ENCODE measurements at places on chromosomes 2 and 18. TPM values are rescaled to one million over a fixed set of nuclear protein-coding genes. Genes with fewer than 3 reads are reported as not detected.

- ATAC-seq: no peak
Measured at GRCh38 chr2:239926587-239927232, 98.4 kb downstream of the NDUFA10 start.

GRCh38 chr18:38198956-38199355 is 633.4 kb upstream of the CELF4 start:
- ATAC-seq: no peak

DNA sequence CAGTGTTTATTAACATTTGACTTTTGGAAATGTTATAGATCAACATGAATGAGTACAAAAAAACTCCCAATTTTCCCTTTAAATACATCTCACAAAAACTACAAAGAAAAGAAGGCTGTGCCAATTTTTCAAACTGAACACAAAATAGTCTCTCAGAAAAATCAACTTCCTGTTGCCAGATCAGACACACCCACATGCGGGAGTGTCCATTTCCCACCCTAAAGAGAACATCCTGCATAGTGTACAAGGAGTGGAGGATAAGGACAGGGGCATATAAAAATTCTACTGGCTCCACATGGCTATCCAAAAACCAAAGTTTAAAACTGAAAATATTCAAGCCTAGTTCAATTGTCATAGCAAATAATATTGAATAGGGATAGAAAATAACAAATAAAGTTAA is 165.3 kb downstream of the ATAD2B start:
- no peak for ATAC-seq

GRCh38 chr2:201180010-201180409 is 2.9 kb upstream of the CASP10 start:
- no peak for ATAC-seq

Gene SPC25
- 12.1 TPM for total RNA-seq

Gene CHRND
- total RNA-seq: 0.29 TPM

- ATAC-seq: no peak
Measured at GRCh38 chr2:7881063-7881462, 800.8 kb upstream of the ID2 start.

DNA sequence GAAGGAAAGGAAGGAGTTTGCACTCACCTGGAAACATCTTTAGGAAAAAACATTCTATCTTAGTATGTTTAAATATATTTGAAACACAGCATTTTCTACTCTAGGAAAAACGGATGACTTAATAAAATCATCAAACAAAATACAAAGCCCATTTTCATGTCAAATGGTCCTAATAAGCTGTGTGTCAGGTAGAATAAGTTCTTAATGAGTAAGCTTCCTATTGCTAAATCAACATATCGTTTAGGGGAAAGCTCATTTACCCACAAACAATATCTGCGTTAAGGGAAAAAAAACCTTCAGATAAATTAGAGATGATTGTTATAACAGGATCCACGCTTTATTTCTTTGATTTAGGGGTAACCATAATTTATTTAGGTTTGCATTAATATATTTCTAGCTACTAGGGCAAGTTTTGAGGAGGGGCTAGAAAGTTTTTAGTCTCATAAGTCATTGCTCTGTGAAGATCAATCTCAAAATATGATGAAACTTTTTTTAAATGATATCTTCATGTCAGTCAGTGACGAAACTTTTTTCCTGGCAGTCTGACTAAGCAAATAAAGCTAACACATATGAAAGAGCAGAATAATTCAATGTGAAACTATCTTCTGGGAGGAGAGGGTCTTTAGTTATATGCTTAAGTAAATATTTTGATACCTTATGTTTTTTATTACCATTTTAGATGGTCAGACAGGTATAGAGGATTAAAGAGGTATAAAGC is 147.1 kb downstream of the WDSUB1 start:
- no peak for ATAC-seq

DNA sequence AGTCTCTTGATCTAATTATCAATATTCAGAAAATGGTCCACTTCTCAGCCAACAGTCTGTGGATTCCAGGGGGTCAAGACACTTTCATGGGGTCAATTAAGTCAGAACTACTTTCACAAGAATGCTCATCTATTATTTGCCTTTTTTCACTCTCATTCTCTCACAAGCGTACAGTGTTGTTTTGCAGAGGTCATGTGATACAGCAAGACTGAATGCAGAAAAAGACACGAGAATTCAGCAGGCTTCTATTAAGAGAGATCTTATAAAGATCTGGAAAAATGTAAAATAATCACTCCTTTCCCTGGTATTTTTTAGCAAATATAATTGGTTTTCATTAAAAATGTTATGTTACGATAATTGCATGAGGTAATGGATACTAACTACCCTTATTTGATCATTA is 8.7 kb downstream of the RPRD1A start:
- no peak for ATAC-seq

DNA sequence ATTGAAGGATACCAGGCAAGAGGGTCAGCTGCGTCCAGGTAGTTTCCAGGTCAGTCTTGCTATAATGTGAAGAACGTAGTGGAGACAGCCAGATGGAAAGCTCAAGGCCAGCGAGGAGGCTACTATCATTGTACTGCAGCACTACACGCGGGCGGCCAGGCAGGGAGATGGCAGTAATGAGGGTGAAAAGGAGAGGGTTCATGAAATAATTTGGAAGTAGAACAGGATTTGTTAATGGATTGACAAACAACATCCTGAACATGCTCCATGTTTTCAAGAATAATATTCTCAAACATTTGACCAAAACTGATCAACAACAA is 17.1 kb downstream of the SPIRE1 start:
- no peak for ATAC-seq

DNA sequence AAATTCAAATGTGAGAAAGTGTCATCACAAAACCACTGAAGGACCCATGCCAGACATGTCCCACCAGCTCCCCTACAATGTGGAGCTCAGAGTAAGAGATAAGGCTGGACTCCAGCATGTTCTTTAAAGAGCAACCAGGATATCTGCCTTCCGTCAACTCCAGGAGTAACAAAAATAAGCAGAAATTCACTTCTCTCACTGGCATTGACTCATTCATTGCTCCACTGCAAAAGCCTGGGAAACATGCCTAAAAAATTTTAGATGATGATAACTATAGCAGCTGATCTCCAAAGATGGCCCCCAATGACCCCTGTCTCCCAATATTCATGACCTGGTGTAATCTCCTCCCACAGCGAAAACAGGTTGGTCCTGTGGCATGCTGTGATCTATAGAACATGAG is 314.5 kb downstream of the NCKAP5 start:
- ATAC-seq: no peak

DNA sequence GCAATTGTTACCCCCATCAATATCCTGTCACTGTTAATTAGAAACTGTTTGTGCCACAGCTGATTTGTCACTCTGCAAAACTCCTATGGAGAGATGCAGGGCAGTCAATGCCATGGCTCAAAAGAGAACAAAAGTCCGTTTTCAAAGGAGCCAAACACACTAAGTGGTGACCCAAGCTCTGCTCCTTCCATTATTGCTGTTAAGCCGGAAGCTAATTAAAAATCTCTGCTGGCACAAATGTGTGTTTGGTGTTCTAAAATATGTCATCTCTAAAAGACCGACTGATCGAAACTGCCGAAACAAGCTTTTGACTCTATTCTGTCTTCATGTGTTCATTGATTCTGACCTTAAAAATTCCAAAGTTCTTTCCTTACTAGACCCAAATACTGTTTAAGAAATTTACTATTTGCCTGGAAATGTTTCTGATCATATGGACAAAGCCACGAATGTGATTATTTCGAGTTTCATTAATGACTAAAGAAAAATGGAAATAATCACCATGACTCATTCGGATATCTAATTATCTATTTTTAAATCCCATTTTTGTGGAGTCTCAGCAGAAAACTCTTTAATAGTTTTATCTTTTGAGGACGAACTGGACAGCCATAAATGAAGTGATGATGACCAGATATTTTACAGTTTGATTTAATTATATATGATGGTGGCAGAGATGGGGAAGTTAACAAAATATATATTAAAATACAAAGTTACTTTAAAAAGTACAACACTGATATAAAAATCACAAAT is 287.6 kb downstream of the SOCS6 start:
- ATAC-seq: no peak

Data from motor neuron (in vitro differentiated cells).